ENCODE measurements at places on chromosomes 3 and 15. TPM values are rescaled to one million over a fixed set of nuclear protein-coding genes. Genes with fewer than 3 reads are reported as not detected.

CCR2 gene
- total RNA-seq = not detected

LCTL gene
- total RNA-seq = 1.3 TPM

GOLGA8O gene
- not detected for total RNA-seq

ARIH1 gene
- 27.8 TPM for total RNA-seq

ASB14 gene
- total RNA-seq = not detected

APOD gene
- not detected for total RNA-seq

TMCO5A gene
- total RNA-seq = not detected

HMG20A gene
- total RNA-seq = 30.1 TPM

All from SJSA1 (cell line).